ENCODE measurements at places on chromosomes 6 and 20.

GRCh38 chr20:46154305-46154704 is 36.2 kb downstream of the CD40 start:
- no peak for DNase-seq

- DNase-seq = no peak
Observed at GRCh38 chr6:14549871-14550270, 432.3 kb downstream of the CD83 start.

- DNase-seq = no peak
Observed at GRCh38 chr6:119764927-119765681, 415.5 kb upstream of the MAN1A1 start.

- no peak for DNase-seq
Observed at GRCh38 chr6:37695273-37695672, 2.4 kb downstream of the MDGA1 start.

GRCh38 chr20:2417213-2417541 is 36.5 kb downstream of the TGM6 start:
- no peak for DNase-seq

- DNase-seq = no peak
Observed at GRCh38 chr20:57082357-57082945, 184.0 kb downstream of the BMP7 start.

- no peak for DNase-seq
Observed at GRCh38 chr6:46484081-46484820, 7.0 kb downstream of the RCAN2 start.

GRCh38 chr6:147177286-147177685 is 26.9 kb upstream of the STXBP5 start:
- no peak for DNase-seq

- DNase-seq = no peak
Observed at GRCh38 chr6:107064579-107065065, 36.6 kb downstream of the MTRES1 start.

- DNase-seq = no peak
Observed at GRCh38 chr20:17948442-17948841, 20.2 kb downstream of the SNX5 start.

GRCh38 chr6:79077715-79078074 is 359 bp downstream of the PHIP start:
- DNase-seq = no peak

- DNase-seq = no peak
Observed at GRCh38 chr6:154187203-154187602, 148.2 kb downstream of the OPRM1 start.

GRCh38 chr6:39962831-39963230 is 28.6 kb upstream of the MOCS1 start:
- no peak for DNase-seq

DNA sequence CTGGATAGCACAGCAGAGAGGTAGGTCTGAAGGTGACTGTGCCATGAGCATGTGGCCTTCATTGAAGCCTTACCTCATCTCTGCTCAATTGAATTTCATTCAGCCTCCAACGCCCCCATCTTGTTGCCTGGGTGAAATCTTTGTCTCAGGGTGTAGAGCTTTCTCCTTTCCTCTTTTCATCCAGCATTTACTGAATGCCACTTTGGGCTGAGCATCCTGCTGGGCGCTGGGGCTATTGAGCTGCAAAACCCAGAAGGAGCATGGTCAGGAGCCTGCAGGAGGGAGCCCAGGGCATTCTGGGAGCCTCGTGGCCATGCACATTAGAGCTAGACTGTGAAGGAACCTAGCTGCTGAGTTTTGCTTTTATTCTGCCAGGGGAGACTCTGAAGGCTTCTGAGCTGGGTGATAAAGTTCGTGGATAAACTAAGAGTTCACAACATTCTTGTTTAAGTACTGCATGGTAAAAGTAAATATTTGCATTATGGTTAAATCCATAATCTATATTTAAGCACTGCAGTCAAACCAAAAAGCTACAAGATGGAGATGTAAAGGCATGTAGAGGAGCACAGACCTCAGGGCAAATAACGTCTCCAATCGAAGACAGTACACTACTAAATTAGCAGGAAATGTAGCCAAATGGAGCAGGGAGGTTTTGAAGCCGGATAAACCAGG is 13.2 kb upstream of the ASXL1 start:
- no peak for DNase-seq

DNA sequence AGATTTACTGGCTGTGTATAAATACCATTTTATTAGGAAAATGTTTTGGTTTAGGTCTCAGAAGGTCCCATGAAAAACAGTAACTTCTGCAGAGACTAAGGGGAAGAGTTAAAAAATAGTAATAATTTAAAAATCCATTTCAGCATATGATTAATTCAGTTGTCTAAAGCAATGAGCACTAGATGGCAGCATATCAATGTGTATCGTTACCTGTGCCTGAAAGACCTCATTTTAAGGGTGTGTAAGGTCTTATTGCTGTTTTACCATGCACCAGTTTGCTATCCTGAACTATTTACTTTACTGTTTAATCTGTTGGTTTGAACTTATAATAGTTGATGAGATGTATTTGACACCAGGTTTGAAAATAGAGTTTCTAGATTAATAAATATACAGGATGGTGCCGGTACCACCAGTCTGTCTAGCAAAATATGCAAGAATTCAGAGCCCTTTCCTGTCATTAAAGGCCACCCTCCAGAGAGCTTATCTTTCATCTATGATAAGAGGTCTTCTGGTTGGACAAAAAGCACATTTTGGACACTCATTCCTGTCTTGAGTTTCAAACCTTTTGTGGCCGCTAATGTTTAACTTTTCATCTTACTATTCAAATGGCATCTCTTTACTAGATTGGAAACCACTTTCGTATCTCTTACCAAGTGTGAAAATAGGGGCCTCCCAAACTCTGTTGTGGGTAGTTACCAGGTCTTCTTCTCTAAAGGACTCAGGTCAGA is 8.9 kb upstream of the AHI1 start:
- DNase-seq = no peak

DNA sequence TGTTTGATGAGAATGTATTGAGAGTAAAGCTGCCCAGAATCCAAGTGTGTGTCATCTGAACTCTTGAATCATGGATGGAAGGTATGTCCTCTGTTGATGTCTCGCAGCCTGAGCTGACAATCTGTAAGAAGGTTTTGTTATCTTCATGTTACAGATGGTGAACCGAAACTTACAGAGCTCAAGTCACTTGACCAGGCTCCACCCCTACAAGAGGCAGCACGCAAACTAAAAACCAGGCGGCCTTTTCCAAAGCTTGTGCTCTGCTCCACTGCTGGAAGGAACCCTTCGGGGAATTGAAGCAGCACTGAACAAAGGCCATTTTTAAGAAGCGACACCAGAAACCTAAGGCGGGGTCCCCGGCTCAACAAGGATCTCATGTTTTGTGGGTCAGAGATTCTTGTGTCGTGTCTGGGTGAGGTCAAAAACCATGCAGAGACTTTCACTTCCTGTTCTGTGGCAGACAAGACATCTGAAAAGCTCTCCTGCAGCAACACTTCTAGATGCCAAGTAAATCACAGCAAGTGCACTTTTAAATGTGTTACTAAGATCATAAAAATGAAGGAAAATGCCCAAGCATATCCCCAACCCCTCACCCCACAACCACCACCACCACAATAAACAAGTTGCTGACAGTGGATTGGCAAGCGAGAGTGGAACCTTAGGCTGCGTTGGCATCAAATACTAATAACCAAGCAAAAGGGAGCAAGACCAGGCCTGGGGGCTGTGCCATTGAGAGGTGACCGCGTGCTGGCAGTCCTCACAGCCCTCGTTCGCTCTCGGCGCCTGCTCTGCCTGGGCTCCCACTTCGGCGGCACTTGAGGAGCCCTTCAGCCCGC is 27.3 kb downstream of the NQO2 start:
- no peak for DNase-seq

GRCh38 chr20:51132279-51132678 is 109.4 kb upstream of the KCNG1 start:
- DNase-seq = no peak

- DNase-seq = no peak
Observed at GRCh38 chr6:144012534-144012933, 4.5 kb upstream of the PLAGL1 start.

- no peak for DNase-seq
Observed at GRCh38 chr6:13397359-13398068, 69.2 kb upstream of the TBC1D7 start.

GRCh38 chr6:110951008-110951407 is 7.5 kb upstream of the GTF3C6 start:
- no peak for DNase-seq

DNA sequence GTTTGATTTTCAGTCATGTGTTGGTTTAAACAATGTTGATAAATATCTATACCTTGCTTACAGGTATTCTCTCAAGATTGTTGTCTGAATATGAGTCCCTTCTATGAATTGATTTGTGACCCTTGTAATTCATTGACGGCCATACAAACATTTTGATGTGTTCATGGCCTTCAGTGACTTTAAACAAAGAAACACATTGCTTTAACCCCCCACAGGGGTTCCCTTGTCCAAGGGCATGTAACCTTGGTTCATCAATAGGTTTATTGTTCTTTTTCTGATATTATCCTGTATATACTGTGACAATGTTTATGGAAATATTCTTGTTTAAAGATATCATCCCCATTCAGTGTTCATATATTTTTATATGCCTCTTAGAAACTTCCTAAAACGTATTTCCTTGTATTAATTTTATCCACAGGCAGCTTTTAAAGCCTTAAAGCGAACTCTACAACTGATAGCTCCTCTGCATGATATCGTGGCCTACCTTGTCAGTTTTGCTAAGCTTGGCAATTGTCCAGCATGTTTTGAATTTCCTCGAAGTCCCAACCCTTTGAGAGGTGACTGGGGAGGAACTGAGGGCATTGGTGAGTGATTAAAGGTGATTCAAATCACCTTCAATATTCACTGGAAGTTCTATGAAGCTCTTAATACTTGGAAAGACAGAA is 87.0 kb downstream of the CD164 start:
- DNase-seq = no peak

GRCh38 chr6:132354517-132355167 is 46.6 kb downstream of the MOXD1 start:
- DNase-seq = no peak

- DNase-seq = no peak
Observed at GRCh38 chr20:63255931-63256704, 1.9 kb upstream of the NKAIN4 start.

GRCh38 chr6:148325316-148326068 is 17.1 kb upstream of the SASH1 start:
- no peak for DNase-seq

GRCh38 chr20:23159256-23159946 is 73.3 kb upstream of the CD93 start:
- no peak for DNase-seq

DNA sequence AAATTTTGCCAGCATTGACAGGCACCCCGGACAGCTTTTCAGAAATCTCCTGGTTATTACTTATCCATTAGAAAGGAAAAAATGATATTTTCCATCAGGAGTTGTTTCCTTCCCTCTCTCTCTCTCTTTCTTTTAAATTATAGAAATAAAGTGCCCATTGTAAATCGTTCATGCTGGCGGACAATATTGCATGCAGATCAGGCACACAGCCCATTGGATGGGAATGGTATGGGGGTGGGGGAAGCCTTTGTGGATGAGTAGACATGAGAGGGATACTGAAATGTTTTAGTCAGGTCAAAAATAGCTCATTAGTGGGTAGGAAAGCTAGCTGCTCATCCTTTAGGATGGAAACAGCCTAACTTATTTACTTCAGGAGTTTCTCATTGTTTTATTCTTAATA is 764.9 kb upstream of the MMS22L start:
- no peak for DNase-seq

DNA sequence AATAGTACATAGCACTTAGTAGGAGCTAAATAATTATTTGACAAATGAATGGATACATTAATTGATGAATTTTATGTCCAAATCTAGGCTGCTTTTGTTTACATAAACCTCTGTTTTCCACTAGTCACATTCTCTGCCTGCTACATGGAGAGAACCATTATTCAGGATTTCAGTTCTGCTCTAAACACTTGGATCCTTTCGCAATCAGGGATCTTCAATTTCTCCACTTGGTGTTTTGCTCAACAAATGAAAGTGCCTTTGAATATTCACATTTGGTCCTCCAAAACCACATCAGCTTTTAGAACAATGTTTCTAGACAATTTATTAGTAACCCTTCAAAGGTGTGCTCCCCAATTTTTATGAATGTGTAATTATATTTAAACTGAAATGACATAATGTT is 30.6 kb upstream of the HLA-DQB1 start:
- no peak for DNase-seq

- no peak for DNase-seq
Observed at GRCh38 chr20:23874747-23875146, 4.8 kb downstream of the CST5 start.

- DNase-seq = no peak
Observed at GRCh38 chr20:18284805-18285533, 3.4 kb upstream of the ZNF133 start.

DNA sequence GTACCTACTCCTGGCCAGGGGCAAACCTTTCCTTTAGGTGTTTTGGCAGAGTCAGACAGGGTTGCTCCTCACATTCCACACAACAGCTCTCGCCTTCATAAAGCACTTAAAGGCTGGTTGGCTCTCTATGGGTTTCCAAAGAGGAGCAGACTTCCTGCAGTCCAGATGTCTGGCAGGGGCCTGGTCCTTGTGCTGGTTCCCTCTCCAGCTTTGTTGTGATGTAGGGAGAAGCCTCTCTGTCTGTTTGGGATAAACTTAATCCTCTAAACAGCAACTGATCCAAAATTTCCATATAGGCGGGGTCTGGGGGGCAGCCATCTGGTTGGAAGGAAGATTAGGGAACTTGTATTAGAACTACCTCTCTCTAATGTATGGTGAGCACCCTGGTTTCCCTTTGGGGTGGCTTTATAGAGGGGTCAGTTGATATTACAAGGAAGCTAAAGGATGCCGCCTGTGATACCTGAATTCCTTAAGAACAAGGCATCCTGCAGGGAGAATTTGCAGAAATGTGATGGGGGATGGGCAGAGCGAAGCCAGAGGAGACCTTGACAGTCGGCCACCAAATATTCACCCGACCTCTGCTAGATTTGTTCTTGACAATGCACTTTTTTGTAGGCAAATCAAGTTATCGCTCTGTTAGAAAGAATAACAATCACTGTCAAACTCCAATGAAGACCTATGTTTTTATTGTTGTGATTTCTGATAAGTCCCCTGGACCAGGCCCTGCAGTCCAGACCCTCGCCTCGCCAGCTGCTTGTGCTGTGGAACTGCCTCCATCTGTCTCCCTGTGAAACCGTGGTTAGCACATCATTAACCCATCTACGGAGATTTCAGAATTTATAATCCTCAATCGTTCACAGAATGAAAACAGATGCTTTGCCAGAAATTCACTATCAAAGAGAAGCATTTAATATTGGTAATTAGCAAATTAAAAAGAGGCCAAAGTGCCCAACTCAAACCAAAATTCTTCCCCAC is 94.0 kb upstream of the RALGAPA2 start:
- DNase-seq = no peak
